ENCODE measurements at places on chromosomes 12 and 14.

GRCh38 chr14:83885837-83886293 is 1644.1 kb upstream of the FLRT2 start:
- DNase-seq, result no peak

- DNase-seq, result no peak
Observed at GRCh38 chr12:65756956-65757511, 67.2 kb upstream of the HMGA2 start.

DNA sequence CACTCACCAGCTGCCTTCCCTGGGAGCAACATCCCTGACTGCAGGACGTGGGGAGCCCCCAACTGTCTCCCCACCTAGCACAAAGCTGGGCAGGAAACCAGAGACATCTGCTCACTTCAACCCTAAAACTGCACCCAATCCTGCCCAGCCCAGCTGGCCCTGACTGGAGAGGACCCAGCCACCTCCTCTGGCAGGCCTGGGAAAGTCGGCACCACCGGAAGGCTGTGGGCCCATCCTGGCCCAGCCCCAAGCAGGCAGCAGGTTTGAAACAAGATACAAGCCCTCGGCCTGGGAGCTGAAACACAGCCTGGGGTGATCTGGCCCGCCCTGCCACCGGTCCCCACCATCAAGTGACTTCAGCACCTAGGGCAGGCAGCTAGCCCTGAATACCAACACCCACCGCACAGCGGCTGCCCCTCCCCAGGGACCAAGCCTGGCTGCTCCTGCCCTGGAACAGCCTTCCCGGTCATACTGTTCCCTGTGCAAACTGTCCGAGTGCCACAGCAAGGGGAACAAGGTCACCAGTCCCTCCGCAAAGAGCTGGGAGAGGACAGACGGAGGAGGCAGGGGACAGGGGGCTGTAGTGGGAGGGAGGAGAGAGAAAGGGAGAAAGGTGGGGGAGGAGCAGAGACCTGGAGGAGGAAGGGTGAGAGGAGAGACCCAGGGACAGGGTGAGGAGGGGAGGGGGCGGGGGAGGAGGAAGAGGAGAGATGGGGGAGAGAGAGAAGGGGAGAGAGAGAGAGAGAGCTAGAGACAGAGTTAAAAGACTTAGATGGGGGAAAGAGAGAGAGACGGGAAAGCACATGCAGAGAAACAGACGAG is 115.7 kb downstream of the RFLNA start:
- DNase-seq, result no peak

DNA sequence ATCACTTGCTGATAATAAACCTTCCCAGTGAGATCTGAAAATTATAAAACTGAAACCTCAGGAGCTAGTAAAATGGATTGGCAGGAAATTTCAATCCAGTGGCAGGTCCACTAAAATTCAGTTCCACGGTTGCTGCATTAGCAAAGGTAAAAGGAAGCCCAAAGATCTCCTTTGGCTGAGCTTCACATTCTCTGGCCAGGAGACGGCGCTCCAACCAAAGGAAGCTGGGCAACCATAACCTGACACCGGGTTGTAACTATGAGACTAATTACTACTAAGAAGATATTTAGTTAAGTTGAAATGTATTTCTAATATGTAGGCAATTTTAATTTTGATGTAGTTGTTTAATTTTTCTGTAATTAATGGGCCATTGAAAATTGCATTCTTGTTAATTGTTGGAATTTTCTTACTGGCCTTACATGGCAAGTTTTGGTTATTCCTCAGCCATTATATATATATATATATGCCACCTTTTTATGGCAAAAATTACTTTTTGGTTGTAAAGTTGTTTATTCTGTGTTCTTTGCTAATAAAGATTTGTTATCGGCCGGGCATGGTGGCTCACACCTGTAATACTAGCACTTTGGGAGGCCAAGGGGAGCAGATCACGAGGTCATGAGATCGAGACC is 17.0 kb downstream of the OR8S1 start:
- peak; percentile 4 for DNase-seq

GRCh38 chr12:54229624-54230212 is 40.9 kb upstream of the SMUG1 start:
- DNase-seq, result no peak

GRCh38 chr14:49607583-49607982 is 8.8 kb downstream of the LRR1 start:
- DNase-seq, result no peak

GRCh38 chr12:61993734-61994345 is 266.4 kb upstream of the USP15 start:
- DNase-seq, result no peak

GRCh38 chr12:24364921-24365320 is 415.5 kb upstream of the SOX5 start:
- no peak for DNase-seq

Data from stimulated activated CD8-positive, alpha-beta memory T cell treated with anti-CD3 and anti-CD28 coated beads, Interleukin-7, amount 100 ng/mL, for 1 hour (primary cell).